ENCODE measurements at places on chromosomes 2 and 18.

DNA sequence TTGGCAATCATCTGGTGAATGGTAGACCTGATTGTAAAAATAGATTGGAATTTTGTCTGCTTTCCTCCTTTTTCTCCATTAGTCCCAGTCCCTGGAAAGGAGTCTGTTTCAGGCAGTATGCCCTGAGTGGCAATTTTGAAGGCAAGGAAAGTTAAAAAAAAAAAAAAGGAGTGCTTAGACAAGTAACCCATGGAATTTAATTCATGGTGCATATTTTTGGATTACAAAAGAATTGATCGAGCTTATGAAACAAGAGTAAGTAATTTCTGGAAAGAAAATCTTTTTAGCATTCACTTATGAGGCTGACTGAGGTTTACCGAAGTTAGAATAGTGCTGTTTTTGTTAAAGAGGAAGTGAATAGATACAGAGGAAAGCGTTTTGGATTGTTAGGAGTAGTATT, 29.4 kb upstream of the TMEM178A start:
- no peak for DNase-seq

GRCh38 chr18:35695803-35696202, 114.3 kb downstream of the GALNT1 start:
- DNase-seq, result no peak

DNA sequence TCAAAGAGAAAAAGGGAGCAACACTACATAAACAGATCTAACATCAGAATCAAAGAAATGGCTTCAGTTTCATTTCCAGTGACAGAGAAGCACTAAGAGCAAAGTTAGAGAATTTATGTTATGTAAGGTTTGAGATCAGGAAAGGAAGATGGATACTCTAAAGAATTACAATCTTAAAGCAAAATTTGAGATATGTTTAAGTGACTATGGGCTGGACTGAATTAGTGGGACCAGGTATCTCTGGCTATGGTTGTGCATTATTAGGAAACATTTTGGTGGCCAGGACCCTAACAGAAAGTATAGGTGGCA, 208.2 kb downstream of the CCDC178 start:
- DNase-seq, result no peak

GRCh38 chr2:201116959-201117734, 1.2 kb downstream of the CFLAR start:
- DNase-seq, result no peak

GRCh38 chr18:79404567-79404910, 8.8 kb downstream of the NFATC1 start:
- no peak for DNase-seq

DNA sequence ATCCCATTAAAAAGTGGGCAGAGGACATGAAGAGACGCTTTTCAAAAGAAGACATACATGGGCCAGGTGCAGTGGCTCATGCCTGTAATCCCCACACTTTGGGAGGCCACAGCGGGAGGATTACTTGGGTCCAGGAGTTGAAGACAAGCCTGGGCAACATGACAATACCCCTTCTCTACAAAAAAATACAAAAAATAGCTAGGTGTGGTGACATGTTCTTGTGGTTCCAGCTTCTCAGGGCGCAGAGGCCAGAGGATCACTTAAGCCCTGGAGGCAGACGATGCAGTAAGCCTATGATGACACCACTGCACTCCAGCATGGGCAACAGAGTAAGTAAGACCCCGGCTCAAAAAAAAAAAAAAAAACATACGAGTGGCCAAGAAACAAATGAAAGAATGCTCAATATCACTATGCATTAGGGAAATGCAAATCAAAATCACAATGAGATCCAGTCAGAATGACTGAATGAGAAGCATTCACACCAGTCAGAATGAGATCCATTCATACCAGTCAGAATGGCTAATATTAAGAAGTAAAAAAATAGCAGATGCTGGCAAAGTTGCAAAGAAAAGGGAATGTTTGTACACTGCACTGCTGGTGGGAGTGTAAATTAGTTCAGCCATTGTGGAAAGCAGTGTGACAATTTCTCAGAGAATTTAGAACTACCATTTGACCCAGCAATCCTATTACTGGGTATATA, 550.2 kb upstream of the SLC39A10 start:
- no peak for DNase-seq

- no peak for DNase-seq
Observed at GRCh38 chr18:64019922-64020756, 50.3 kb downstream of the SERPINB8 start.

DNA sequence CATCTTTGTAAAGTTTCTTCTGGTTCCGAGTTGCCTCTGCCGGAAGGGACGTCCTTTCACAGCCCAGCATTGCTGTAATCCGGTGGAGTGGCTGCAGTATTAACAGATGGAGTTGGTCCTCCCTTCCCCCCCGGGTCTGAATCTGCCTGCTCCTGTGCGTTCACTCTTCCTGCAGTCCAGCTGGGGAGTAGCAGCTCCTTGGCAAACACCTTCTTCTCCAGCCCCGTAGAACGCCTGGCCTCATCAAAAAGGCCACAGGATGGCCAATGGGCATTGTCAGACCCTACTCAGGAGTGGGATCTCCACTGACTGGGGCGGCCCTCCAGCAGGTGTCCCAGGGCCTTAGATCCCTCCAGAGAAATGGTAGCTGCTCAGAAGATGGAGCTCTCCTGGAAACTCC, 234.0 kb downstream of the FAM210A start:
- no peak for DNase-seq

GRCh38 chr2:207087046-207087902, 78.5 kb downstream of the KLF7 start:
- DNase-seq, result no peak

GRCh38 chr2:2871480-2872308, 505.9 kb downstream of the EIPR1 start:
- DNase-seq, result no peak

- DNase-seq, result no peak
Observed at GRCh38 chr2:233124421-233125080, 64.4 kb downstream of the INPP5D start.

GRCh38 chr2:63735263-63735662, 106.4 kb upstream of the UGP2 start:
- DNase-seq, result no peak

DNA sequence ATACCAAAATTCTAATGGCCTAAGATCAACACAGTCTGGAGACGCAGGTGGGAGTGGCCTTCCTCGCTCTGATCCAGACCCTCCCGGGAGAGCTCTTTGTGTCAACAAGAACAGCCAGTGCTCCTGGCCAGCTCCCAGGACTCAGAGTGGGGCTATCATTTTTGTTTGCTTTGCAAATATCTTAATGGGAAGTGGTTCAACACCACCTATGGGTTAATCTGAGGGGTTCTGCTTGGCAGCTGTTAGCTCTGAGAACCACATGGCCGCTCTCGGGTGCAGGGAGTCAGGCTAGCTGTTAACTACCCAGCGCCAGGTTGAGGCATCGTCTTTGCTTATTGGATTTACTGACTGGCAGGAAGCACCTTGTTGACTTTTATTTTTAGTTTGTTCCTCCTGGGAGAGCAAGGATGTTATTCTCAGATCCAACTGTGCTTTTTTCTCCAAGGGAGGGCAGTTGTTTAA, 184.8 kb upstream of the SP5 start:
- DNase-seq, result no peak

- DNase-seq, result no peak
Observed at GRCh38 chr2:1231466-1232063, 181.7 kb upstream of the TPO start.

DNA sequence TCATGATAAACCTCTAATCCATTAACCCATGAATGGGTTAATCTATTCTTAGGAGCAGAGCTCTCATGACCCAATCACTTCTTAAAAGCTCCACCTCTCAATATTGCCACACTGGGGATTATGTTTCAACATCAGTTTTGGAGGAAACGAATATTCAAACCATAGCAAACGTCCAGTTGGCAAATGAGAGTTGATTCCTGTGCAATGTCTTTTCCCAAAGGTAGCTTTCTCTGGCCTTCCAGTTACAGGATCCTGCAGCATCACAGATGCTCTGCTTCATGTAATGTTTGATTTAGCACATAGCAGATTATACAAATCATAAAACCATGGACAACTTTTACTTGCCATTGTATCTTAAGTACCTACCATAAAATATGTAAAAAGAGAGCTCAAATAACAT, 481.0 kb downstream of the TNS1 start:
- no peak for DNase-seq

- no peak for DNase-seq
Observed at GRCh38 chr2:181430406-181431118, 26.6 kb upstream of the ITGA4 start.

DNA sequence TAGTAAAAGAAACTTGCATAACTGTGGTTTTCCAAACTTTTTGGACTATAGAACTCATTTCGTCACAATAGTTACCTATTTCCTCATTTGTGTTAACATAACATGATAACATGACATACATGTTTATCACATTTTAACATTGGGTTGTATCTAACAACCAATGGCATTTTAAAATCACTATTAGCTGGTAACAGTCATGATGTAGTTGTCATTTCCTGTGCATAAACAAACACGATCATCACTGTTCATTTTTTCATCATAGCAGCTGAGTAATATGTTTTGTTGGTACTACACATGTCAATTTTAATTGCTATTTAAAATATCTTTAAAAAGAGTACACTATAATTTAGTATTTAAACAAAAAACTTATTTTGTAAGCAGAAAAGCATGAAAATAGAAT, 402.4 kb downstream of the SATB2 start:
- no peak for DNase-seq

- DNase-seq, result no peak
Observed at GRCh38 chr2:28268386-28268785, 124.3 kb upstream of the FOSL2 start.

DNA sequence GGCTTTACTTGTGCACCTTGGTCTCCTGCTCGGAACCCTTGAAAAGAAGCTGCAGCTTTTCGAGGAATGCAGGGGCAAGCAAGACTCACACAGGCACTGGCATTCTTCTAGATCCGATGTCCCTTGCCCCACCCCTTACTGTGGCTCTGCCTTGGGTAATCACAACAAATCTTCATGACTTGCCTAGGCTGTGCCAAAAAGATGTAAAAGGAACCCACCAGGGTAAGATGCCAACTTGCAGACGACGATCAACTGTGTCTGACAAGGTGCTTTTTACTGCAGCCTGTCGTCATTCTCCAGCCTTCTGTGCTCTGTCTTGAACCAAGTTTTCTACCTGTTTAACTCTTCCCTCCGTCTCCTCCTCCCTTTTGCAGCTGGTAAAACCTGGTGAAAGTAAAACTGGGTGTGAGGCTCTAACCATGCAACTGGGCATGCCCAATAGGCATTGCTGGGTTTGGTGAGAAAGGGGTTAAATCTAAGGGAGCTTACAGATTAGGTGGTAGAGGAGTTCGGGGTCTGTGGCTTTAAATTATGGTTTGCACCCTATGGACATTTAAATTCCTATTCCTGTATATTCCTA, 909 bp upstream of the NRXN1 start:
- DNase-seq, result no peak

All from stimulated activated CD8-positive, alpha-beta memory T cell treated with anti-CD3 and anti-CD28 coated beads, Interleukin-2, amount 100 ng/mL, for 48 hours (primary cell).